Right renal cortex interstitium (tissue), 3 donors: ENCODE measurements at places on chromosomes 1 and 21.

GRCh38 chr1:29504709-29505410 lies 268.5 kb downstream of the PTPRU start:
- no peak for DNase-seq

- no peak for DNase-seq
Observed at GRCh38 chr1:119981986-119982815, 85.9 kb upstream of the ADAM30 start.

DNA sequence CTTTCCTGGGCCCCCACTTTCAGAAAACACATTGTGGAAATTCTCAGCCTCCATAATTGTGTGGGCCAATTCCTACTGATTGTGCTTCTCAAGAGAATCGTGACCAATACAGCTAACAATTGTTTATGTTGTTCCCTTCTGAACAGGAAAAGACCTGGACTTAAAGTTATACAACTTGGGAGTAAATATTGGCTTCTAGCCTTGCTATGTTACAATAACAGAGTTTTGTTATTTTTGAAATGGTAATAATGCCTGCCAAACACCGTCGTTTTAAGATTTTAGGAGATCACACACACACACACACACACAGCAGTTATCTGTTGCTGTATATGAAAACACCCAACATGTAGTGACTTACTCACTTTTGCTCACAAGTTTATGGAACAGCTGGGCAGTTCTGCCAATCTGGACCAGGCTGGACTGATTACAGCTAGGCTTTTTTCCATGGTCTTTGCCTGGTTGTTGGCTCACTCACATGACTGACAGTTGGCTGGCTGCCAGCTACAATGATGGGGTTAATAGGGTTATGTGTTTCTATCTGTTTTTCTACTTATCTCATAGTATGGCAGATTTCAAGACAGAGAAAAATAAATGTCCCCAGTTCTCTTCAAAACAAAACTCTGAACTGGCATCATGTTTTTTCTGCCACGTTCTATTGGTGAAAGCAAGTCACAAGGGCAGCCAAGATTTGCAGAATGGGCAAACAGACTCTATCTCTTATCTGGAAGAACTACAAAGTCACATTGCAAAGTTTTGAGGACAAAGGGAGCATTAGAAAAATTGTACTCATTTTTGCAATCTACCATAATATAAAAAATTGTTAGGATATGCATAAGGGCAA lies 447.5 kb downstream of the NEGR1 start:
- no peak for DNase-seq

DNA sequence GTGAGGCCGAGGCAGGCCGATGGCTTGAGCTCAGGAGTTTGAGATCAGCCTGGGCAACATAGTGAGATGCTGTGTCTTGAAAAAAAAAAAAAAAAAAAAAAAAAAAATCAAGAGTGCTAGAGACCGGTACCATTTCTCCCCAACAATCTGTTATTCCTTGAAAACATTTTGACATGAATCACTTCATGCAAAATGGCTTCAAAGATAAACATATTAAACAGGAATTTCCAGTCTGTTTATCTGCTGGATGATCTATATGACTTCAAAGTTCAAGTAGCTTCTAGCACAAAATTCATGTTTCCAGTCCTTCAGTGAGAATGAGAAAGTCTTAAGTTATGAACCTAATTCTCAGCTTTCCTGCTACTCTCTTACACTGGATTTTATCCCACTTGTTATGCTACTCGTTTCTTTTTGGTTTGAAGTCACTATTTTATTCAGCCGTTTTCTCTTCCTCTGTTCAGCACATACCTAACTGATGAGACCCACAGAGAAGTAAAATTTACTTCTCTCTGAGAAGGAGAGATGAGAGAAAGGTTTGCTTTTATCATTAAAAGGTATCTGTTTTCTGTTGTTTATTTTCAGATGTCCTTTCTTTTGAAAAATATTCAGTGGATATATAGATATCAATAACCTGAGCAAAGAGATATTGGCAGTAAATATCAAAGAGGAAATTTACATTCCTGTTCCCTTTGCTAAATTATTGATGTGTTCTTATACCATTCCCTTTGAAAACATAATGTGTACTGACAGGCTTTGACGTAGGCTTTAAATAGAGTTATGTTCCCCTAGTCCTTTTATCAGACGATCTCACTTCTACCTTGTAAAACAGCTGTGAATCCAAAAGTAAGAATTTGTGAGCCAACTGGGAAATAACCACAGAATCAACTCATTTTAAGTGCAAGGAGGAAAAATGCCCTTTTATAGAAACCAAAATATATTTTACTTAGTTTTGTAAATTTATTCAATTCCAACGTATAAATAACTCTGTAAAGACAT lies 38.2 kb downstream of the CD46 start:
- no peak for DNase-seq

GRCh38 chr1:77279929-77280328 lies 1.9 kb upstream of the AK5 start:
- DNase-seq: no peak

DNA sequence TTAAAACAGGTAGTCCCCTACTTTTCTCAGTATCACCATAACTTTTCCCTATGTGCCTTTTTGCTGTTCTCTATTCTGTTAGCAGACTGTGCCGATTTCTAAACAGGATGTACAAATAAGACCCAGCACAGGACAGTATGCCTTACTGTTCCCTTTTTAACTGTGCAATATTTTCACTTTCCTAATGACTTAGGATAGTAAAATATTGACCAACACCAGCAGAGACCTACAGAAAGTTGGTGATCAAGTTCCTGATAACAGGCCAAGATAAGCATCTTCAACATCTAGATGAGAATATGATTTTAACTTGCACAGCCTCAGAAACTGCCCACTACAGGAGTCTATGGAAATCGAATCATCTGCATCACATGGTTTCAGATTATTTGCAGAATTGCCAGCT lies 42.0 kb downstream of the ADSS2 start:
- DNase-seq: no peak

- no peak for DNase-seq
Observed at GRCh38 chr1:145740269-145740668, 21.0 kb downstream of the CD160 start.

DNA sequence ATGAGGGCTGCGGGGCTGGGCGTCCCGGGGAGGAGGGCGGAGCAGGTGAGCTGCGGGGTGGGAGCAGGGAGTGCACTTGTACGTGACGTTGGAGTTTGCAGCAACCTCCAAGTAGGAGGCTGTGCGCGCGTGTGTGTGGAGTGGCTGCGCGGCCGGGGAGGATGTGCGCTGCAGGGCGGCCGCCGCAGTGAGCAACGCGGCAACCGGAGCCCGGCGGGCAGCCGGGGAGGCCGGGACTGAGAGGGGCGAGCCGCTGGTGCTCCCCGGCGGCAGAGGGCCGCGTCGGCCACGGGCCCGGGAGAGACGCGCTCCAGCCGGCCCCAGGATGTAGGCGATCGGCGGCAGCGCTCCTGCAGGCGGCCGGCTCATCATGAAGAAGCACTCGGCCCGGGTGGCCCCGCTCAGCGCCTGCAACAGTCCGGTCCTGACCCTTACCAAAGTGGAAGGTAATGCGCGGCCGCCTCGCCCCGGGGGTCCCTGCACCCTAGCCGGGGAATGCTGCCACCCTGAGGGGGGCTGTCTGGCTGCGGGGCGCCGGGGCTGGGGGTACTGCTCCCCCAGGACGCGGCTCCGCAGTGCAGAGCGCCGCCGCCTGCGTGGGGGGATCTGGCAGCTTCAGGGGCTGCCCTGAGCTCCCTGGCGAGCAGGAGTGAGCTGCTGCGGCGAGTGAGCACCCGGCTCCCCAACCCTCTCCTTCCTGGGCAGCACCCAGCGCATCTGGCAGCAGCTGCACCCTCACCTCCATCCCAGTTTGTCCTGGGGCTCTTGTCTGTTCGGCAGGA lies 158.9 kb upstream of the COA6 start:
- no peak for DNase-seq

- no peak for DNase-seq
Observed at GRCh38 chr1:231419738-231420298, 2.3 kb downstream of the EGLN1 start.

- DNase-seq: no peak
Observed at GRCh38 chr1:107195476-107195875, 54.6 kb downstream of the NTNG1 start.

DNA sequence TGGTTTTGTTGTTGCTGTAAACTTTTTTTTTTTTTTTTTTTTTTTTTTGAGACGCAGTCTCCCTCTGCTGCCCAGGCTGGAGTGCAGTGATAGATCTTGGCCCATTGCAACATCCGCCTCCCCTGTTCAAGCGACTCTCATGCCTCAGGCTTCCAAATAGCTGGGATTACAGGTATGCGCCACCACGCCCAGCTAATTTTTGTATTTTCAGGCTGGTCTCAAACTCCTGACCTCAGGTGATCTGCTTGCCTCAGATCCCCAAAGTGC lies 78.9 kb upstream of the SLC45A1 start:
- DNase-seq: no peak

- no peak for DNase-seq
Observed at GRCh38 chr1:229889031-229889517, 178.0 kb upstream of the GALNT2 start.

DNA sequence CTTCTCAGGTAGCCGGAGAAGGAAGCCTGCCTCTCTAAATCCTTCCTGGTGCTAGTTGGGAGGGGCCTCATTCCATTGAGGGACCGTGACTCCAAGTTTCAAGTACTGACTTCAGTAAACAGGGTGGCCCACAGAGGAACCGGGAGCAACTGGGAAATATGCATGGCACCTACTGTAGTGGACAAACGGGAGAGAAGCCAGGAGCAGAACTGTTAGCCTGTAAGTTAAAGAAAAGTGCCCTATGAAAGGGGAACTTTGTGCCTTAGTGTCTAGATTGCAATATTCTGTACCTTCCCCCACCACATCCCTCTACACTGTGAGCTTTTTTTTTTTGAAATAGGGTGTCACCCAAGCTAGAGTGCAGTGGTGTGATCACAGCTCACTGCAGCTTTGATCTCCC lies 33.2 kb upstream of the KANK4 start:
- DNase-seq: no peak

DNA sequence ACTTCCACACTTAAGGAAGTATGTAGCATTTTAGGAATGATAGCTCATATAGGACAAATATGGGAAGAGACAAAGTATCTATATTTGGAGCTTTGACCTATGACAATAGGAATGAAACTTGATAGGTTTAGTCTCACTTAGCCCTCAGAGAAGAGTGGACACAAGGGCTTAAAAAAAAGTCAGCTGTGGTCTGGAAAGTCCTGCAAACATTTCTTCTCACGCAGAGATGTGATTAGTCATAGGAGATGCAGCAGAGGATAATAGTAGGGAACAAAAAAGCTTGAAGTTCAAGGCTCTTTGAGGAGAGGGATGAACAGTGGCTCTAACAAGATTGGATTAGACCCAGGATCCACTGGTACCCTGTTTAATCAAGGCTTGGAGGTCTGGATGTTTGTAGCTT lies 14.8 kb upstream of the RNF220 start:
- no peak for DNase-seq

GRCh38 chr21:29843804-29844203 lies 96.0 kb downstream of the GRIK1 start:
- DNase-seq: no peak

DNA sequence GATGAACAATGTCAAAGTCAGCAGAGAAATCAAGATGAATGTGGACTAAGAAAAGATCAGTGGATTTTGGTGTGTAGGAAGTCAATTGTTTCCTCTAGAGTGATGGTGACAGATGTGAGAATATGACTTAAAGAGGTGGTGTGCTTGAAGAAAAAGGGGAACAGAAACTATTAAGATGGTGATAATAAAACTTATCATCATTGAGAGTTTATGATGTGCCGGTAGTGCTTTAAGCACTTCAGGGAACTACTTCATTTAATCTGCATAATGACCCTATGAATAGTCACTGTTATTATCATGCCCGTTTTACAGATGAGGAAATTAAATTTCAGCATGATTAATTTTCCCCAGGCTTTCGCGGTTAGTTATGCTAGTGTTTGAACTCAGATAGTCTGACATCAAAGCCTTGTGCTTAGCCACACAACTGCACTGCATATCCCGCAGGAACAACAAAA lies 246.9 kb upstream of the LRRC7 start:
- DNase-seq: no peak

- no peak for DNase-seq
Observed at GRCh38 chr1:234823191-234824176, 213.5 kb upstream of the IRF2BP2 start.

DNA sequence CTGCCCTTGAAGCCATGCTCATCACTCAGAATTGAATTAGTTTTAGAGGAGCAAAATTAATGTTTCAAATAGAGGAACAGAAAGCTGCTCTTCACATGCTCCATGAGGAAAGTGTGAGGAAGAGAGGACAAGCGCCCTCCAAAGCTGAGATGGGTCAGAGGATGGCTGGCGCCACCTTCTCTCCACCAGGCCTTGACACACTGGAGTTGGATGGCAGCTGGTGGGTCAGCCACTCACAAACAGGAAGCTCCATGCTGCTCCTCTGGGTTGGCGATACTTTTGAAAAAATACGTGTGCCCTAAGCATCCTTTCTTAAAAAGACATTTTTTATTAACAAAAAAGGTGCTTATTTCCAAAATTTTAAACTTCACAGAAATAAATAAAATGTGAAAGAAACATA lies 3.1 kb upstream of the CD2 start:
- DNase-seq: no peak

DNA sequence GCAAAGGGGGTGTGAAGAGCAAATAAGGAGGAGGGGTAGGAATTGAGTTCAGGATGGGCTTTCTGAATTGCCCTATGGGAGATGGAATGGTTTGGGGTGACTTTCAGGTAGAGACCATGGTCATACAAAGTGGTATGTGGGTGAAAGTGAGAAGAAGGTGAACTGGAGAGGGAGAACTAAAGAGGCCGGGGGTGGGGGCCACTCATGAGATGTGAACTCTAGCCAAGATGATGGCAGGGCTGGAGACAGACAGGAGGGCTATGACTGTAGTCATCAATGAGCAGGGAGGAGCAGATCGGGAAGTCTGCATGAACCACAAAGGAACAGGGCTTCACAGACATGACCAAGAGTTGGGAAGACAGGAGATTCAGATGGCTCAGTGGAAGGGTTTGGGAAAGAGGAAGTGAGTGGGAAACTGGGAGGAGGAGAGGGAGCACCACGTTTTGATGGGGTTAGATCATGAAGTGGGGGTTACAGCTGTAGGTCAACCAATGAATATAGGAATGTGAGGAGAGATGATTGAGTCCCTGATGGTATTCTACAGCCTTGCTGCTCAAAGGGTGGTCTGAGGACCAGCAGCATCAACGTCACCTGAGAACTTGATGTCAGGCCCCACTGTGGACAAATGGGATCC lies 20.7 kb upstream of the LRRC8D start:
- DNase-seq: no peak
